Stimulated activated CD8-positive, alpha-beta memory T cell treated with anti-CD3 and anti-CD28 coated beads, Interleukin-15, amount 100 ng/mL, for 48 hours (primary cell): ENCODE measurements at places on chromosomes 6 and 20.
A peak's percentile ranks its signal among the peaks of the same experiment; 100 is the strongest.

GRCh38 chr6:154426997-154427396 lies 70.4 kb upstream of the IPCEF1 start:
- DNase-seq = no peak

DNA sequence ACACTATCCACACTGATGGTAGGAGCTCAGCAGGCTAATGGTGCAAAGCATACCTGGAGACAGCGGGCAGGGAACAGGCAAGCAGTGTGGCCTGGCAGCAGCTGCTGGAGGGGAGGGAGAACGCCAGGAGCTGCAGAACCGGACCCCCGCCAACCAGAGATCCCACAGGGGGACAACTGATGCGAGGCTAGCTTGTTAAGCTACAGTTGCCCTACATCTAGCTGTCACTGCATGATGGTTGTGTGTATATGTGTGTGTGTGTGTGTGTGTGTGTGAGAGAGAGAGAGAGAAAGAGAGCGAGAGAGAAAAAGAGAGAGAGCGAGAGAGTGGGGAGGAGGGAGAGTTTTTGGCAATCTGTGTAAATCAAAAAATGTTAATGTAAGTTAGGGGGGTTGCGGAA lies 69.7 kb upstream of the NHSL1 start:
- no peak for DNase-seq

DNA sequence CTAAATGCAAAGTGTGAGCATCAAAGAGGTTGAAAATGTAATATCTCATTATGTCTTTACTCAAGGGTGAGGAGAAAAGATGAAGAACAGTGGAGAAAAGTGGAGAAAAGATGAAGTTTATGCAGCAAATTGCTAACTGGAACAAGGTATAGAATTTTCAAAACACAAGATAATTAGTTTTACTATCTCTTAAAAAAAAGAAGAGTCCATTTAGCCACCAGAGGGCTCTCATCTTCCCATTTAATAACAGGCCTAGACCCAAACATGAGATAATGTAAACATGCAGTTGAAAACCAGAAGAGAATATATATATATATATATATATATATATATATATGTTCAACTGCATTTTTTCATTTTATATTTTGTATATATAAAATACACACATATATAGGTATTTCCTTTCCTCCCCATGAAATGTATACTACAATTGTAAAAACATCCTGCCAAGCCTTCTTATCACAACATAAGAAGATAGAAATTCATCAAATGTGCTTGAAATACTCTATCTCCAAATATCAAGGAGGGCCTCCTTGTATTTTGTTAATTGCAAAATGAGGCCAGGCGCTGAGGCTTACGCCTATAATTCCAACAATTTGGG lies 78.4 kb downstream of the ADTRP start:
- no peak for DNase-seq

GRCh38 chr6:34645627-34646026 lies 50.9 kb downstream of the ILRUN start:
- no peak for DNase-seq

GRCh38 chr6:148790817-148791216 lies 44.0 kb downstream of the UST start:
- DNase-seq = no peak

GRCh38 chr6:140846503-140847261 lies 1286.0 kb upstream of the GJE1 start:
- DNase-seq = no peak

- DNase-seq = no peak
Observed at GRCh38 chr6:169915769-169916550, 164.5 kb downstream of the ERMARD start.

DNA sequence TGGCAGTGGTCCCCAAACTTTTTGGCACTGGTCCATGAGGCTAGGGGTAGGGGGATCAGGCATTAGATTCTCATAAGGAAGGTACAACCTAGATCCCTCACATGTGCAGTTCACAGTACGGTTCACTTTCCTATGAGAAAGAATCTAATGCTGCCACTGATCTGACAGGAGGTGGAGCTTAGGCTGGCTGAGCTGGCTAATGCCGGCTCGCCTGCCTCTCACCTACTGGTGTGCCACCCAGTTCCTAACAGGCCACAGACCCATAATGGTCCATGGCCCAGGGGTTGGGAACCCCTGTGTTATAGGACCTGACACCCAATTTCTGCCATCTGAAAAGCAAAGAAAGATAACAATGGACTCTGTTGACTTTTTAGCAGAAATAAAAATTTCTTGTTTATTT lies 199.6 kb downstream of the GMPR start:
- no peak for DNase-seq

DNA sequence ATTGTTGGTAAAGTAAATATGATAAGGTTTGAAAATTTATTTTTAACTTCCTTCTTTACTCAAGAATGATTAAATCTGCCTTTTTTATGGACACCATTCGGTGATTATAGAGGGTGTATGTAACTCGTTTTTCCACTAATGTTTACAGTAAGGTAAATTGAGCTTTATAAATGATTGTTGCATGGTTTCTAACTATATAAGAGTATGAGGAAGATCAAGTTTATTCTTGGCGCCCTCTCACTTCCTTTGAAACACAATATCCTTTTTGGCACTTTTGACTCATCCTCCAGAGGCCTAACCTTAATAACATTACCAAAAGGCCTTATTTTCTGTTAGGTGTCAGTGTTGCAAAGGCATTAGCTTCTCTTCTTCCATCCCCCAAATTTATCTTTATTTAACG lies 41.8 kb upstream of the MTRF1L start:
- DNase-seq = no peak

- DNase-seq = no peak
Observed at GRCh38 chr6:26021001-26021349, 58.4 kb downstream of the TRIM38 start.

GRCh38 chr6:16493802-16494201 lies 255.4 kb downstream of the GMPR start:
- no peak for DNase-seq

DNA sequence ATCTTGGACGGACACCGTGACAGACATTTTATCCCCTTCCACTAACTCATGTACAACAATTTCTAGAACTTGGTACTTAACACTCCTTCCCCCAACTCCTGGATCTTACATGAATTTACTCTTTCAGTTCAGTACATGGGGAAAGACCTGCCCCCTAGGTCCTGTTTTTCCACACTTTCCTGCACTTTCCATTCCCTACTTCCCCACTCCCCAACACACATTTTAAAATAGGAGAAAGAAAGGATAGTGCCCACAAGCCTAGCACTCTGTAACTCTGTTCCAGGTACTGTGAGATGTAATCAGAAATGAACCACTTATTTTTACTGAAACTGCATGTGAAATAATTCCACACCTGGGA lies 1.3 kb downstream of the ADGRG6 start:
- no peak for DNase-seq

- no peak for DNase-seq
Observed at GRCh38 chr20:13694420-13695150, 55.9 kb upstream of the TASP1 start.

GRCh38 chr6:126957721-126958120 lies 160.8 kb upstream of the RSPO3 start:
- DNase-seq = no peak

- no peak for DNase-seq
Observed at GRCh38 chr6:9204171-9204570, 768.8 kb upstream of the SLC35B3 start.

- peak; percentile 30 for DNase-seq
Observed at GRCh38 chr20:49916146-49917002, 1.0 kb upstream of the SPATA2 start.

DNA sequence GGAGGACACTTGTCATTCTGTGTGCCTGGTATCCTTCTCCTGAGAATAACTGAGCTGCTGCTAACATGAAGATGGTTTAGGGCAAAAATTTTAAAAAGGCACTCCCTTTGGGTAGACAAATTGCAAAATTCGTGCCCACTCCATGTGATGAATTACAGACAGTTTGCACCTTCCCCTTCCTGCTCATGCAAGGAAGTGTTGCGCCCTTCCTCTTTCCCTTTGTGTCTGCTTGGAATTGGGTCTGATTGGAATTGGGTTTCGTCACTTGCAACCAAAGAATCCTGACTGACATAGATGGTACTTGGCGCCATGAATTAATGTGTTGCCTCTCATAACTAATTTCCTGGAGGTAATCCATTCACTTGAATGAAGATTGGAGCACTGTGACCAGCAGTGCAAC lies 62.3 kb upstream of the SHLD1 start:
- no peak for DNase-seq

GRCh38 chr6:108156180-108156937 lies 9.5 kb upstream of the NR2E1 start:
- DNase-seq = no peak

DNA sequence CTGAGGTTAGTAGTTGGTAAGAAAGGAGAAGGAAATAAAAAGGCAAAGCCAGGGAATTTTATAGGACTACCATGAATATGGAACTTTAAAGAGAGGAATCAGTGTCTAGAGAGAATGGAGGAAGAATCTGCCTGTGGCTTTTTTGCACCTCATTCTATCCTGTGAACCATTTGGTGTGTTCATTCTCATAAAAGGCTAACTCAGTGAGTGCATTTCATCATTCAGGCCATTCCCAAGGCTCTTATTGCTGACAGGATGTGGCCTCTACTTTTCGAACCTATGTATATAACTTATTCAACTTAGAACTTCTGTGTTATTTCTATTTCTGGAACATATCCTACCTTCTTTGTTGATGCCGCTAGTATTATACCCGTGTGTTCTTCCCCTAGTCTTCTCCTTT lies 27.1 kb downstream of the HSF2 start:
- DNase-seq = no peak

GRCh38 chr6:170346649-170347048 lies 40.1 kb downstream of the FAM120B start:
- DNase-seq = no peak

- DNase-seq = no peak
Observed at GRCh38 chr6:25010176-25010575, 74.4 kb upstream of the RIPOR2 start.

- no peak for DNase-seq
Observed at GRCh38 chr20:10596710-10597121, 77.1 kb downstream of the JAG1 start.

DNA sequence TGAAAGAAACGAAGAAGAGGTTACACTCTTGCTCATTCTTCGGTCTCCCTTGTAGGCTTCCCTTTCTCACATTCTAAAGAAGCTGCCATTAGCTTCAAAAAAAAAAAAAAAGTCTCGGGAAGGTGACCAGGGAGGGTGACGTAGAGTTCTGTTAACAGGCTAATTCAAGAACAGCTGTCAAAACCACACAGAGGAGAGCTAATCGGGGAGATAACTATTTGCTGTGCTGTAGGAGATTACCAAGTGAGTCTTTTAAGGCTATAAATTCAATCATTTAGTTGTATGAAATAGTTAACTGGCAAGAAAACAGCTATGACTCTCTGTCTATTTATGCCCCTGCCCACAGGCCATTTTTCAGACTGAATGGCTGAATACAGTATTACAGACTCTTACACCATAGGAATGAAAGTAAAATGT lies 256.8 kb downstream of the SYNE1 start:
- no peak for DNase-seq

DNA sequence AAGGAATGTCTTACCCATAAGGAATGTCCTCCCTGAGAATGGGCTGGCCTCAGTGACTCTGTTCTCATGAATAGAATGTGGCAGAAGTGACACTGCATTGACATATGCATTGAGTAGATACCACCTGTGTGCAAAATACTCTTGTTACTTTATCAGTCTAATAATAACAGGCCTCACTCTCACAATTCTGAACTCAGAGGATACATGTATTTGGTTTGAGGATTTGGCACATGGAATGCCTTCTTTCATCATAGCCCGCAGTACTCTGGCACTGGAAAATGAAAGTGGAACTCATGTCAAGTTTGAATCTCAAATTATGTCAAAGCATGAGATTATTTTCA lies 52.9 kb upstream of the PLCB4 start:
- no peak for DNase-seq

- no peak for DNase-seq
Observed at GRCh38 chr6:21594416-21595281, 1.1 kb downstream of the SOX4 start.

- no peak for DNase-seq
Observed at GRCh38 chr6:151290877-151291721, 51.3 kb downstream of the AKAP12 start.

DNA sequence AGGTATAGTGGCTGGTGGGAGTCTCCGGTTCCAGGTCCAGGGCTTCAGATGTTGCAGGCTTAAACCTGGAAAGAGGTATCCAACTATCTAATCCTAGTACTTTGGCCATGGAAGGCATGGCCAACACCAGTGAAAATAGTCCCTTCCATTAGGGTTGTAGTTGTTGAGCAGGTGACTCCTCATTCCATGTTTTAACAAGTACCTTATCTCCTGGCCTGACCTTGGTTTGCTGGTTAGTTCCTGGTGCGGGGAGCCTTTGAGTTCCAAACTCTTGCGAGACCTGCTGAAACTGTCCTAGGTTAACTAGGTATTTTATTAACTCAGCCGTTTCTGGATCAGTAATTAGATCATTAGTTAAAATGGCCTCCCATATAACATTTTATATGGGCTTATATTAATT lies 165.1 kb upstream of the PROKR2 start:
- DNase-seq = no peak

GRCh38 chr20:18258126-18258860 lies 30.0 kb upstream of the ZNF133 start:
- no peak for DNase-seq

DNA sequence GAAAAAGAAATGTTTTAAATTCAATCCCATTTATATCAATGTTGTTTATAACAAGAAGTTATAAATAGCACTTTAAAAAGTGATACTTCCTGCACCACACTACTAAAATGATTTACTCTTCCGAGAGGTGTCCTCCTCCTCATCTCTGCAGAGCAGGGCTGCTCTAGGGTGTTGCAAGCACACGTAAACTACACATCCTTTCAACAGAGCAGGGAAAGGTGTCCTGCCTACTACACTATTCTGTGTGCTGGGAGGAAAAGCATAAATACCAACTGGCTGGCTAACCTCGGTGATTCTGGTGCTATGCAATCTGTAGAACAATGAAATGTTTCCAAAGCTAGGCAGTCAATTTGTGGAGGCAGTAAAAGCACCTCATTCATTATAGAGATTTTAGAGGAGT lies 89.5 kb upstream of the MAP7 start:
- no peak for DNase-seq

DNA sequence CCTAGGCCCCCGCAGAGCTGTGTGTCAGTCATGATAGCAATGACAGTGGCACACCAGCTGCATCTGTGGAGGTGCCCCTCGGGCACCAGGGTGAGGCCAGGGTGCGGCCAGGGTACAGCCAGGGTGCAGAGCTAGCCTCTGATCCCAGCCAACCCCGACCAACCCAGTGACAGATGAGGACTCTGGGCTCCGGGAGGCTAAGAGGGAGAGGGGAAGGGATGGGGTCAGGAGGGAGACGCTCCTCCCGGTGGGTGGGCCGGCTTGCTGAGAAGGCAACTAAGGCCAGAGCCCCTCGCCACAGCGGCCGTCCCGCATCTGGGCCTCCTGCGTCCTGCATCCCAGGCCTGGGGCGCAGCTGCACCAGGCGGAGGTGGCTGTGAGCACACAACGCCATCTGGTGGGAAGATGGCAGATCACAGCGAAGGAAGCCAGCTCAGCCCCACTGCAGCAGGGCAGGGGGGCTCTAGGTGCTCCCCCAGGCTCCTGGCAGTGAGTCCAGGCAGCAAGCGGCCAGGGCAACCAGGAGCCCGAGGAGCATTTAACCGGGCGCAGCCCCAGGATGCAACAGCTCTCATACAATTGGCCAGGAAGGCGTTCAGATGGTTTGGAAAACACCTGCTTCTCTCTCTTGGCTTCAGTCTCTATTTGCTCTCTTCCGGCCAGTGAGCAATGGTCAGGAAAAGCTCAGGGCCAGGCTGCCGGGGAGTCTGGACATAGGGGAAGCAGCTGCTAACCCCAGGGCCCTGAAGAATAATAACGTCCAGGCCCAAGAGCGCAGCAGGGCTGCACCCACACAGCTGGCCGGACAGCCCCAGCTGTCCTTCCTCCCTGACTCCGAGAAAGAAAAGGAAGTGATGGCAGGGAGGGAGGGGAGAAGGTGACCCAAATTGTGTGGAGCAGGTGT lies 169.4 kb downstream of the TAF4 start:
- DNase-seq = no peak
